Activated T-helper 1 cell treated with anti-CD3 and anti-CD28 coated beads, Interleukin-12 subunit alpha, Interleukin-12 subunit beta, Interleukin-2, Interleukin-4 antibody, amounts not matched to agents 30 ng/mL and 10 ng/mL and 1 ng/mL, durations not matched to agents 14 hours and 24 hours and 36 hours (primary cell): ENCODE measurements at places on chromosomes 6 and 20. TPM values are rescaled to one million over a fixed set of nuclear protein-coding genes. Genes with fewer than 3 reads are reported as not detected.

GRCh38 chr20:51359401-51359800, 183.1 kb downstream of the NFATC2 start:
- DNase-seq: no peak

DNA sequence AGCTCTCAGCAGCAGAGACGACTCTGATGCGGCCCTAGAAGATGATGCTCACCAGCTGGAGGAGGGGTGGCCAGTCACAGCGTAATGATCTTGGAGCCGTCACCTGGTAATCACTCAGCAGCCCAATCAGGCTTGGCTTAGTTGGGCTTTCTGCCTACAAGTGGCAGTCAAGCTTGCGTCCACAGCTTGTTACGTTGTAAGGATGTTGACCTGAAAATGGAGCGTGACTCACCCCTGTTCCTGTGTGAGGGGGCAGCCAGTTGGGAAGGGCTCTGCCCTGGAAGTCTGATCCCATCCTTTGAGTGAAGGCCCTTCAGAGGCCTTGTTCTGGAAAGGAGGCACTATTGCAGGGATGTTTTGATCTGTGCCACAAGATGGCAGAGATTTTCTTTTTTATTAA, 49.8 kb downstream of the SPATA2 start:
- DNase-seq: no peak

- no peak for DNase-seq
These were observed 300.5 kb downstream of the TFAP2C start for GRCh38 chr20:56929606-56930005.

Gene CALHM4
- not detected in 2 replicates for total RNA-seq

GRCh38 chr6:53532061-53532797, 12.7 kb downstream of the GCLC start:
- no peak for DNase-seq
